Activated CD4-positive, alpha-beta T cell treated with anti-CD3 and anti-CD28 coated beads, Interleukin-2, amount 50 U/mL, for 24 hours (primary cell): ENCODE measurements at places on chromosomes 2 and 18.
A peak's percentile ranks its signal among the peaks of the same experiment; 100 is the strongest.

DNA sequence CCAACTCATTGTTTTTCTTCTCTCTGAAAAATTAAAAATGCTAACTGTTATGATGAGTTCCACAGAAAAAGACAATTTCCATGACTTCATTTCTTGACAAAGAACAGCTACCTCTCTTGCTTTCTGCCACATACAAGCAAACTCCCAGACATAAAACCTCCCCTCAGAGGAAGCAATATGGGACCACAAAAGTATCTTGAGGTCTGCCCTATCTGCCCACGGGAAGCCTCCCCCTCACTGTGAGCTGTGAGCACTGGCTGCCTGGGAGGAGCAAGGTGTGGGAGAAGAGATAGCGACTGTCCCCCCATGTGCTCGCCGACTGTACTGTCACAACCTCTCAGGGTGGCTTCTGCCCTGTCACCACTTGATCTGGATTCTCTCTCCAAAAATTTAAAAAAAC is 69.7 kb upstream of the NRP2 start:
- DNase-seq, result peak; percentile 26

- DNase-seq, result no peak
Observed at GRCh38 chr2:37652199-37652640, 19.2 kb downstream of the CDC42EP3 start.

DNA sequence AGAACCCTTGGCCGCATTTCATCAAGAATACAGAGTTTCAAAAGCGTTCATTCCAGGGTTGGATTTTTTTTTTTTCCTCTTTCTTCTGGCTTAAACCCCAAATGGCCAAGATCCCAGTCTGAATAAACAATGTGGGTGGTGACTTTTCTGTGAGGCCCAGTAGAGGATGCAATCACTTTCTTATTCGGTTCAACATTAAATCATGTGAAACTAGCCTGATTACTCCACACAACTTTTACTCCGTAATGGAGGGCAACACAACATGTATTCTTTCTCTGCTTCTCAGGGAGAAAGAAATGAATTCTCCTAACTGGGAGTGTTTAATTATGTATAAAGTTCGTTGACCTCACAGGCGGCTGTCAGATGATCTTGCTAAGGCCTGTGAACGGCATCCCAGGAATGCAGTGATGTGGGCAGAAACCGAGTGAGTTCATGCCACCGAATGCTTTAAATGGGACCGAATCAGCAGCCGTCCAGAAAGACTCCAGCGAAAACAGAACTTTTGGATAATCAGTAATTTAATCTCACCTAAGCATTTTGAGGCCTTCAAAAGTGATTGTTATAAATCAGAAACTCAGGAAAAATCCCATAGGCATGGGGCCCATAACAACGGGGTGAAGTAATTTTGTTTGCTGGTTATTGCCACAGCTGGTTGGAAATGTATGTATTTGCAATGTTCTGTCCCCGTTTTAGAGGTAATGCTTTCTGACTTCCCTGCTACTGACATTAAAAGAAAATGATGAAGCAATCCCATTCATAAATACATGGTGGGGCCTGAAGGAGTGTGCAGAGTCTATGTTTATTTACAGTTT is 81.5 kb downstream of the BCL2 start:
- no peak for DNase-seq

- DNase-seq, result no peak
Observed at GRCh38 chr2:232434563-232435374, 21.2 kb upstream of the ALPI start.

- no peak for DNase-seq
Observed at GRCh38 chr18:4270016-4270415, 185.1 kb downstream of the DLGAP1 start.

DNA sequence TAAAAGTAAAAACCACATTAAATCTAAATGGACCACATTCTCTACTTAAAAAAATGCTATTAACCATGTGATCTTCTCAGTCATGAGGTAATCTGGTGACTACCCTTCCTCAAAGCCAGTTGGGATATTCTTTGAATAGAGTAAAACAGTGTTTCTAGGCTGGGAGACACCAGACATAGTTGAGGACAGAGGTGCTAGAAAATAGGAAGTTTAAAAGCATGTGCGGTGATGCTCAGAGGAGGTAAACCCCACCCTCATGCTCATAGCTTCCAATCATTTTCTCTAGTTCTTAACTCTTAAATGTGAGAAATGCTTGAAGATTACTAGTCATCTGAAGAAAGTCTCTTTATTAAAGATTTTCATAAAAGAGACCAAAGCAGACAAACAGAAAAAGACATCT is 30.7 kb upstream of the ELAC1 start:
- DNase-seq, result no peak

DNA sequence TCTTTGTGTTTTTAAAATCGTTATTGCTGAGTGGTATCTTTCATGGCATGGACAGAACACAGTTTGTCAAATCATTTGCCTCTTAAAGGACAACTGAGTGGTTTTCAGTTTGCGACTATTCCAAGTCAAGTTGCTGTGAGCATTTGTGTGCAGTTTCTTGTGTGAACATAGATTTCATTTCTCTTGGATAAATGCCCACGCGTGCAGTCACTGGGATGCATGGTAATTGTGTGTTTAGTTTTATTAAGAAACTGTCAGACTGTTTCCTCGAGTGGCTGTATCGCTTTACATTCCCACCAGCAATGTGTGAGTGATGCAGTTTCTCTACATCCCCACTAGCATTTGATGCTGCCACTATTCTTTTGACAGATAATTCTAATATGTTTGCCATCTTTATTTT is 154.0 kb upstream of the ARL4C start:
- DNase-seq, result no peak

DNA sequence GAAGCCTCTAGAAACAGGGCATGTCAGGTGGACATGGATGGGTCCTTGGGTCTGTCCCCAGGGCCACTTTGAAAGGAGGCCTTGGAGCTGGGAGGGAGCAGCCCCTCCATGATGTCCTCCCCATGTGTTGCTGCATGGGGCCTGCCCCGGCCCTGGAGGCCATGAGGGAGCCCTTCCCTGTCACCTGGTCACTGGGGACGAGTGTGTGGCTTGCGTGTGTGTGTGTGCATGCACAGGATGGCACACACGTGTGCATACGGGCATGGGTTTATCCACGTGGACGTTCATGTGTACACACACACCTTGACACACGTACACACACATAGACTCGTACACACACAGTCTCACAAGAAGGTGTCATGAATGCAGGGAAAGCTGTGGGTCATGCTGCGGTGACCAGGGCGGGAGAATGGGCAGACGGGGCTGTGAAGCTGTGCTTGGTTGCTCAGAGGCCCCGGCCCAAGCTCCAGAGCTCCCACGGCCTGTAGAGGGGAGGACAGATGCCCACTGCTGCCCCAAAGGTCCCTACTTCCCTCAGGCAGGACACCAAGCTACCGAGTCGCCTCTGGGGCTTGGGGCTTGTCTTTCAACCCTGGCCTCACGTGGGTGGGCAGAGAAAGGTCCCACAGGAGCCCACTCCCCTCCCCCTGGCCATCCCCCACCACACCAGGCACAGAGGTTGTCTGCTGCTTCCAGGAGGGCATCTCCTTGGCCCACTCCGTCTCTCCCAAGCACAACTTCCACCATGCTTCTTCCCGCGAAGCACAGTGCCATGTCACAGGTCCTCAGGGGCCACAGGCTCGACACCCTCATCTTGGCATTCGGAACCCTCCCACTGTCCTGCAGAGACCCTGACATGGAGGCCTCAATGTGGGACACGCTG is 42.3 kb upstream of the GPC1 start:
- no peak for DNase-seq

- no peak for DNase-seq
Observed at GRCh38 chr18:42174909-42175308, 219.9 kb downstream of the PIK3C3 start.

- DNase-seq, result no peak
Observed at GRCh38 chr2:105404736-105405135, 5.9 kb upstream of the FHL2 start.

DNA sequence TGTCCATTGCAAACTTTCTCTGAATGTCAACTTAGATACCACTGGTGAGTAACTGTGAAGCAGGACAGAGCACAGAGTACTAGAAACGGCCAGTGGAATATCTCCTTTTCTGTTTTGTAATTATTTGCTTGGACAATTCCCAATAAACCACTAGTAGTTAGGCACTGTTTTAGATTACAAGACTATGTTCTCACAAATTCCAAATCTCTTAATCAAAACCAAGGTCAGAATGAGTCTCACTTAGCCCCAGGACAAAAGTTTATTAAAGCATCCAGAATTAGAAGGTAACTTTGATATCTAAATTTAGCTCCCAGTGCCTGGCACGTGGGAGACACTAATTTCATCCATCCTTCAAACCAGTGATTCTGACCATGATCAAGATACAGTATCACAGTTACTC is 89.0 kb downstream of the ZNF521 start:
- DNase-seq, result no peak

- no peak for DNase-seq
Observed at GRCh38 chr2:9355270-9355669, 68.1 kb downstream of the ITGB1BP1 start.

GRCh38 chr2:18578033-18578432 is 11.3 kb downstream of the NT5C1B start:
- no peak for DNase-seq
